ENCODE measurements at places on chromosomes 5 and 9.

- no peak for DNase-seq
Measured at GRCh38 chr9:95644377-95644776, 127.6 kb upstream of the PTCH1 start.

- no peak for DNase-seq
Measured at GRCh38 chr5:180284149-180284548, 7.7 kb downstream of the MAPK9 start.

- DNase-seq: no peak
Measured at GRCh38 chr9:19554529-19554928, 145.7 kb downstream of the ACER2 start.

DNA sequence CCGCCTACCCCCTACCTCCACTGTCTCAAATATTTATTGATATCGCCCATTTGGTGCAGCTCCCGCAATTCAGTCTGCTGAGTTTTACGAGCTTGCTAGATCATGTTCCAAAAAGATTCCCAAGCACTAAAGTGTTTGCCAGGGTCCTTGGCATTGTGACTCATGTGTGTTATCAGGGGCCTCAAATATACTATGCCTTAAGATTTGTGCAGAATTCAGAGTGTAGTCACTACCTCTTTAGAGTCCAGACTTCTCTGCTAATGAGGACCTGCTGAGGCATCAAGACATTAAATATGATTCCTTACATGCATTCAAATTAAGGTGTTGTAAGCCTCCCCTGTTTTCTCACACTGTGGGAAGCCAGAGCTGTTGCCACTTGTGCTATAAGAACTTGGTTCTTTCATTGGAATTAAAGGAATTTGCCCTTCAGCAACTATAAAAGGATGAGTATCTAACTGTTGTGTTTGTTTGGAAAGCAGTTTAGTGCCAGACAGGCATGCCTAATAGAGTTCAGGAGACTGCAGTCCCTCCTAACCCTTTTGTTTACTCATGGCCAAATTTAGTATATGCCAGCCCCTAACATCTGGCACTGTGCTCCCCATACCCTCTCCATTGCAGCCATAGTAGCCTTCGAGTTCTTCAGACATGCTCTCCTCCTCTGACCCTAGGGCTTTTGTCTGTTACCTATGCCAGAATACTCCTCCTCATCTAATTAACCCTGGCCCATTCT lies 316.4 kb downstream of the NR3C1 start:
- no peak for DNase-seq

- DNase-seq: no peak
Measured at GRCh38 chr5:150246429-150246828, 43.1 kb downstream of the CAMK2A start.

DNA sequence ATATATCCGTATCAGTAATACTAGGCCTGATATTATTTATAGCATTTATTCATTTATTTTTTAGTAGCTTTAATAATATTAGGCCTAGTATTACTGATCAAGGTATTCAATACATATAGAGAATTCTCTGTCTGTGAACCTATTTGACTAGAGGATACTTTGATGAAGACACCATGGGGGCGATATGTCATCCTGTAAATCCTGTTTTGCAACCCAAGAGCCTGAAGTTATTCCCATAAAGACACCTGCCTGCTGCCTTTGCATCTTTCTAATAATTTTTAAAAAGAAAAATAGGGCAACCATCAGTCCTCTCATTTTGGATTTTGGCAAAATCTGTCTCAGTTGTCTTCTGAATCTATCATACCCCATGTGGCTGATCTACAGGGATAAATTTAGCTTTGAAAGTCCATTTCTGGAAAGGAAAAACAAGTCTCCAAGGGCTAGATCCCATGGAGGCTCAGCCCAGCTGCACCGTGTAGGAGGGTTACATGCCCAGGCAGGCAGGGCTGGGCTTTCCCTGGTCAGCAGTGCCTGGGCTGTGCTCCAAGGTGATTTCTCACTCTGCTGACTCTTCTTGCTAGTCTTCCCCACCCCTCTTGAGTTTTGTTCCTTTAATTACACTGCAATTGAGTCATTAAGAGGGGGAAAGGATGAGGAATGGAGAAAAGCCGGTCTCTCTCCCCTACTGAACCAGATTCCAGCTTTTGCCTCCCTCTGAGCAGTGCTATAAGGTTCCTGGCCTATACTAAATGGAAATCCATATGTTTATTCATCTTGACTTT lies 169.0 kb downstream of the TRIM32 start:
- no peak for DNase-seq

- no peak for DNase-seq
Measured at GRCh38 chr9:14482856-14483255, 168.9 kb upstream of the NFIB start.

Data from naive thymus-derived CD8-positive, alpha-beta T cell (primary cell).